Activated CD4-positive, alpha-beta T cell treated with anti-CD3 and anti-CD28 coated beads, Interleukin-2, amount 50 U/mL, for 4 hours (primary cell): ENCODE measurements at places on chromosomes 4 and X.

DNA sequence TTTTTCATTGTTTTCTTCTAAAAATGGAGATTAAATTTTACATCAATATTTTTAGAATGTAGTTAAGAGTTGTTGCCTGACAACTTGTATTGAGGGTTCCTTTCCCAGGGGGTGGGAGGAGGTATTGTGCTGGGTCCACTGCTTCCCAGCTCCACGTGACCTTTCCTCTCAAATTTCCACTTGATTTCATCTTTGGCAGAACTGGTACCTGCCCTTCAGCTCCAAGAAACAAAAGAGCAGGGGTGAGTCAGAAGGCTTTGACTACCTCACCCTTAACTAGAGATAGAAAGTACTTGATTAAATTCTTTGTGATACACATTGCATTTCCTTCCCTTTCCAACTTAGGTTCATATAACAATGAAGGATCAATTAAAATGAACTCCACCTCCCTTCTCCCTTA lies 19.7 kb downstream of the TRIM2 start:
- no peak for DNase-seq

GRCh38 chr4:18571301-18571761 lies 549.8 kb upstream of the LCORL start:
- no peak for DNase-seq

DNA sequence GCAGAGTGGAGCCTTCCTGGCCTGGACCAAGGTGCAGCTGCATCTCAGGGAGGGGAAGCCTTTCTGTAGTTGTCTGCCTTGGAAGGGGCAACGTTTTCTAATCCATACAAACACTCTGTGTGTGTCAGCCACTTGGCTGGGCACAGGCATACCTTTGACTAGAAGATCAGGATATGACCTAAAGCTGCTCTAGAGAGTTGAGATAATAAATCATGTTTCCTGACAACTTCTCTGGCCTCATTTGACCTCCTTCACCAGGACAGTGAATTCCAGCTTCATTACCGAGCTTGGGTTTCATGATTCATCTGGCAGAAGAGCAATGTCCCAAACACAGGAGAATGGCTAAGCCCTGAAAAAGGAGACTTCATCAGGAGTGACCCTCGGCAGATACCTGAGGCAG lies 89.6 kb upstream of the KIT start:
- no peak for DNase-seq

DNA sequence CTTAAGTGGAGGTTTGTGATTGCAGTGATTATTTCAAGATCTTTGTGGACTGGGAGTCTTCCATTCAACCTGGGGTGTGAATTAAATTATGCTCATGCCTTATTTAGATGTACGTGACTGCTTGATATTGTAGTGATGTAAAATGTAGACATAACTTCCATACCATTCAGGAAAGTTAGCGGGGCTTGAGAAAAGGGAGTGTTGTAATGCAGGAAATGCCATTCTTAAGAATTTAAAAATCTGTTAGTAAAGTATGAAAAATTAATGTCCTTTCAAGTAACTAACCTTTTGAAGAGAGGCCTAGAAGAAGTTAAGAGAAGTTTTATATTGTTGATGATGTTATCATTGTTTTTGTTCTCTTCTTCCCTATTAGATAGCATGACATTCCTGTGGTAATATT lies 318.2 kb downstream of the CCSER1 start:
- DNase-seq, result no peak

- no peak for DNase-seq
Observed at GRCh38 chr4:13544606-13545393, 492 bp upstream of the NKX3-2 start.

- no peak for DNase-seq
Observed at GRCh38 chr4:4456816-4457578, 70.1 kb downstream of the NSG1 start.

GRCh38 chr4:184668511-184669114 lies 19.1 kb downstream of the PRIMPOL start:
- no peak for DNase-seq

GRCh38 chr4:39472396-39472795 lies 13.5 kb downstream of the LIAS start:
- DNase-seq, result no peak

DNA sequence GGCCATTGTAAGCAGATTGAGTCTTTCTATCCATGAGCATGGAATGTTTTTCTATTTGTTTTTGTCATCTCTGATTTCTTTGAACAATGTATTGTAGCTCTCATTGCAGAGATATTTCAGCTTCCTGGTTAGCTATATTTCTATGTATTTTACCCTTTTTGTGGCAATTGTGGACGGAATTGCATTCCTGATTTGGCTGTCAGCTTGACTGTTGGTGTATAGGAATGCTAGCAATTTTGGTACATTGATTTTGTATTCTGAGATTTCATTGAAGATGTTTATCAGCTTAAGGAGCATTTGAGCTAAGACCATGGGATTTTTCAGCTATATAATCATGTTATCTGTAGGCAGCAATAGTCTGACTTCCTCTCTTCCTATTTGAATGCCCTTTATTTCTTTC lies 154.6 kb downstream of the GUCY2F start:
- no peak for DNase-seq

DNA sequence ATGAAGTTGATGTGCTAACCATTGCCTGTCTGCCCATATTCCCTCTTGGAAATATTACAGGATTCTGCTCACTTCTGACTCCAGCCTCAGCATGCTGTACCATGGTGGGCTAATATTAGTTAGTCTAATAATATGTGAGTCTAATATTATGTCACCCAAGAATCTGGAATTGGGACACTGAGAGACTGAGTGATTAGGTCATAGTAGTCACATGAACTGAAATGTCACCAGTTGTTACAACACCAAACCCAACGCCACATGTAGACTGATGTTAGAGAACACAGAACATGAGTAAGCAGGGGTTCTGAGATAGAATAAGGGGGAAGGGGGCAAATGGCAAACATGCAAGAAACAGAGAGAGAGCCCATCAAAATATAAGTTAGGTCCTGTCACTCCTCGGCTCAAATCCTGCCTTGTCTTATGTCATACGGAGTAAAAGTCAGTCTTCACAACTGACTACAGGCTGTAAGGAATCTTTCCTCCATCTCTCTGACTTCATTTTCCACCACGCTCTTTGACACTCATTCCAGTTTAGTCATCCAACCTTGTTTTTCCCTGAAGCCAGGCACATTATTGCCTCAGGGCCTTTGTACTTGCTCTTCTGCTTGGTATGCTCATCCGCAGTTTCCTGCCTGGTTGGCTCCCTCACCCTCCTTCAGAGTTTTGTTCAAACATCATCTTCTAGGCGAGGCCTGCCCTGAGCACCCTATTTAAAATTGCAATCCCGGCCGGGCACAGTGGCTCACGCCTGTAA lies 9.6 kb upstream of the SLAIN2 start:
- no peak for DNase-seq

DNA sequence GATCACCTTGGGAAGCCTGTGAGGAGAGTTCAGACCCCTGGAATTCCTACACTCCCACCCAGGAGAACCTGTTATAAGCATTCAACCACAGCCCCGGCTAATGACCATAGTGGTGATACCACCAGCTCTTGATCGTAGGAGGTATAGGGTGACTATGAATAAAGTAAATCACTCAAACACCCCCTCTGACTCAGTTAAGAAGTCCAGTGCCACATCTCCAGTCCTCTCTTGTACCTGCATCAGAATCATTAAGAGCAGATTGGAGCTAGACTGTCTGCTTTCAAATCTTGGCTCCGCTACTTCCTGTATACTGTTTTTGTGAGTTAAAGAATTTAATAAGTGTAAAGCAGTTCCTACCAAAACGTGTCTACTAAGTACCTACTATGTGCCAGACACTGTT lies 565.1 kb upstream of the DIPK2B start:
- DNase-seq, result no peak

GRCh38 chr4:37516057-37516775 lies 170.0 kb downstream of the RELL1 start:
- DNase-seq, result no peak

DNA sequence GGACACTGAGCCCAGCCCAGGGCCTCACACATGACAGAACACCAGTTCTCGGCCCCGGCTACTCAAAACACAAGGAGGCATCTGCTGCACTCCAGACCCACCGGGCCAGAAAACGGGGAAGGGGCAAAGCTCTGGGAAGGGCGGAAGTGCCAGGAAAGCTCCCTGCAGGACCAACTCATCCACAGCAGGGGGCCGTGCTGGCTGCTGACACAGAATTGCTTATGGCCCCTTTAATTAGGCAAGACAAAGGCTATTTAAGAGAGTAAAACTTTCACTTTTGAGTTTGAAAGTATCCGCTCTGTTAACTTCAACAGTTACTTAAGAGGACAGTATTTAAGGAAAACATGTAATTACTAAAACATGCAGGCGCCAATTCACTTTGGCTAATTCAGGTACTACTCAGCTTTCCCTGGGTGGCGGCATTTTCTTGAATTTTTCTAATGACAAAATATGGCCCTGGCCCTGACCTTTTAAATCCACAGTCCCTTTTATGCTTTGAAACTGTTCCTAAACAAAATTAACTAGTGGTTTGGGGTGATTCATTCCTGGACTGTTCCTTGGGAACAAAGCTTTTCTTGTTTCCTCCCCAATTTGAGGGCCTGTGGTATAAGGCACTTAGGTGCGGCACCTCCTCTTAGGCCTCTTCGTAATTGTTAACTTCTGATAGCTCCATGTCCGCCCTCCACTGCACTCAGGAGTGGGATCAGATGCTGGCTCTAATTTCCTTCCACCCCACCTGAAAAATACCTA lies 40.4 kb downstream of the NSG1 start:
- no peak for DNase-seq

DNA sequence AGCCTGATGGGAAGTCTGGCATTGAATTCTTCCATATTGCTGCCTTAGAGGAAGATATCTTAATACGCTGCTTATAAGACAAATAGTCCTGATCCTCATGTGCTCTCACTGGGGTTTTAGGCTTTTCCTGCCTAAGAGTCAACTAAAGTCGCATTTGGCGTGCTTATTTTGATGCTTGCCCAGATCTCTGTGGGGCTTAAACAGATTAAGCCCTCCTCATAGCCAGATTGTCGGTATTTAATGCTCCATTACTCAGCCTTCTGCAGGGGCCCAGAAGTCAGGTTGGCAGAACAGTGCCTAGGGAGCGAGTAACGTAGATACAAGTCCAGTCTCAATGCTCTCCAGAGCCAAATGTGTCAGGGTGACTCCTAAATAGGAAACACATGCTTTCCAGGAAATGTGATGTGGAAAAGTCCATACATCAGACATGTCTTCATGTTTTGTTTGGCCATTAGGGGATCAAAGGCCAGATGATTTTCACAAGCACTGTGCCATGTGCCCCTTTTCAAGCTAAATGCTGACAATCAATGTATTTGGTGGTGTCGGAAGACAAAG lies 262.8 kb downstream of the PRDM5 start:
- DNase-seq, result no peak

GRCh38 chr4:121519236-121519838 lies 138.5 kb upstream of the QRFPR start:
- no peak for DNase-seq

- DNase-seq, result no peak
Observed at GRCh38 chr4:24885342-24885741, 27.5 kb downstream of the CCDC149 start.

DNA sequence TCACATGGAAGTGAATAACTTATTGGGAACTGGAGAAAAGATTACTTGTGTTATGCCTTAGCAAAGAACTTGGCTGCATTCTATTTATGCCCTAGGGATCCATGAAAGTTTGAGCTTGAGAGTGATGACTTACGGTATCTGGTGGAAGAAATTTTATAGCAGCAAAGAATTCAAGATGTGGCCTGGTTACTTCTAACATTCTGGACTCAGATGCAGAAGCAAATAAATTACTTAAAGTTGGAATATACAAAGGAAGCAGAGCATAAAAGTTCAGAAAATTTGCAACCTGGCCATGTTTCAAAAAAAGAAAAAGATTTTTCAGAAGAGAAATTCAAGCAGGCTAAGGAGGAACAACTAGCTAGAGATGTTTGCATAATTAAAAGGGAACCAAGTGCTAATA lies 252.3 kb upstream of the WDFY3 start:
- no peak for DNase-seq

- no peak for DNase-seq
Observed at GRCh38 chrX:65695849-65696449, 28.5 kb downstream of the MSN start.

GRCh38 chr4:37522996-37523395 lies 163.2 kb downstream of the RELL1 start:
- DNase-seq, result no peak

DNA sequence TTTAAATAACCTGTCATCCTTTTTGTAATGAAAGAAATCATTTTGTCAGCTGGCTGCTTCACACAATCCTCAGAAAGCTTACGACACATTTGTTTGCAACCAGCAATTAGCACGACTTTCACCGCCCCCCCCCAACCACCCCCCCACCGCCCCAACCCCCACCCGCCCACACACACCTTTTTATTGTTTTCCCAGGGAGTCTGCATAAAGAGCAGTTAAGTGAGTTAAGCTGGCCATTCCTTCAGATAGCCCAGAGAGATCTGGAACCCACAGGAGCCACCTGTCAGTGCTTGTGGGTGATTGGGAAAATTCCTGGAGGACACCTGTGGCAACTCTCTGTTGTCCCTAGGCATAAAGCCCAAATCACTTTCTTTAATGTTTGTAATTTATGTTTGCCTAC lies 175.7 kb upstream of the FMR1 start:
- no peak for DNase-seq

GRCh38 chr4:71151054-71151453 lies 157.6 kb downstream of the DCK start:
- DNase-seq, result no peak

DNA sequence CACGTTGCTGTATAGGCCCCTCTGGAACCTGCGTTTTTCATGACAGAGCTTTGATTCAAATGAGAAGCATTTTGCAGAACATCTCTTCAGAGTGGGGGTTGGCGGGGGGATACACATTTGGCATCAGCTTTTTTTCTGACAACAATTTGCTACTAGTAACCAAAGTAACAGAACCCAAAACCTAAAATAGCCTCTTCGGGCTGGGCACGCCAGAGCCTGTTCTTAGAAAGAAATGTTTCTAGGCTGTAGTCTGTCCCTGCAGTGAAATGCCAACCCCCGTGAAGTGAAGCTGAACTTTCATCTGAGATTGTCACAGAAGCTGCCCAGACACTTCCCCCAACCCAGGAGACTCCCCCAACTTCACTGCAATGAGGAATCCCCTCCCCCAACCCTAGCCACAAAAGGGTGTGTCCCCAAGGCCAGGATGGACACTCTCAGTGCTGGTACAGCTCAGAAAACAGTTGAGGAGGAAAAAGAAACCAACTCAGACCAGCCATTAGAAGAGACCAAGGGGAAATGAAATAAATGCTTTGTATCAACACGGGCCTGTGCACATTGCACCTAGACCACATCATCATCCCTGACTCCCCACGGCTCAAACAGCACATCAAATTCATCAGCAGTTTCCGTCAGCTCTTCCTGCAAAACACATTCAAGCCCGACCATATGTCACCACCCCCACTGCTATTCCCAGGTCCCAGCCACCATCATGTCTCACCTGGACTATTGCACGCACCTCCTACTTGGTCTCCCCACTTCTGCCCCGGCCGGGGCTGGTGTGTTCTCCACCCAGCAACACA lies 8.4 kb upstream of the MAN2B2 start:
- no peak for DNase-seq

GRCh38 chrX:40746521-40746920 lies 11.2 kb upstream of the MED14 start:
- DNase-seq, result no peak
